ENCODE measurements at places on chromosomes 6 and 20.

DNA sequence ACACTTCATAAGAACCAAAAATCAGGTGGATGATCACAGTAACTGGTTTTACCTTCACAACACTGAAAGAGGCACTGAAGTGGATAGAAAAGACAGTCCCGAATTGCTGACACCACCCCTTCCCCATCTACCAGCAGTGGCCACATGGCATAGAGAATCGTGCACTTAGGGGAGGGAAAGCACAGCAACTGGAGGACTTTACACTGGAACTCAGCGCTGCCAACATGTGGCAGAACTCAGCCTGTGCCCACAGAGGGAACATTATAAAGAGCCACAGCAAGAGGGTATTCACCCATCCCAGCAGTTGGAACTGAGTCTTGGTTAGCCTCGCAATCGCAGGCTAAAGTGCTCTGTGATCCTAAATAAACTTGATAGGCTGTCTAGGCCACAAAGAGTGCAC, 6.5 kb upstream of the KIAA1586 start:
- DNase-seq: no peak

DNA sequence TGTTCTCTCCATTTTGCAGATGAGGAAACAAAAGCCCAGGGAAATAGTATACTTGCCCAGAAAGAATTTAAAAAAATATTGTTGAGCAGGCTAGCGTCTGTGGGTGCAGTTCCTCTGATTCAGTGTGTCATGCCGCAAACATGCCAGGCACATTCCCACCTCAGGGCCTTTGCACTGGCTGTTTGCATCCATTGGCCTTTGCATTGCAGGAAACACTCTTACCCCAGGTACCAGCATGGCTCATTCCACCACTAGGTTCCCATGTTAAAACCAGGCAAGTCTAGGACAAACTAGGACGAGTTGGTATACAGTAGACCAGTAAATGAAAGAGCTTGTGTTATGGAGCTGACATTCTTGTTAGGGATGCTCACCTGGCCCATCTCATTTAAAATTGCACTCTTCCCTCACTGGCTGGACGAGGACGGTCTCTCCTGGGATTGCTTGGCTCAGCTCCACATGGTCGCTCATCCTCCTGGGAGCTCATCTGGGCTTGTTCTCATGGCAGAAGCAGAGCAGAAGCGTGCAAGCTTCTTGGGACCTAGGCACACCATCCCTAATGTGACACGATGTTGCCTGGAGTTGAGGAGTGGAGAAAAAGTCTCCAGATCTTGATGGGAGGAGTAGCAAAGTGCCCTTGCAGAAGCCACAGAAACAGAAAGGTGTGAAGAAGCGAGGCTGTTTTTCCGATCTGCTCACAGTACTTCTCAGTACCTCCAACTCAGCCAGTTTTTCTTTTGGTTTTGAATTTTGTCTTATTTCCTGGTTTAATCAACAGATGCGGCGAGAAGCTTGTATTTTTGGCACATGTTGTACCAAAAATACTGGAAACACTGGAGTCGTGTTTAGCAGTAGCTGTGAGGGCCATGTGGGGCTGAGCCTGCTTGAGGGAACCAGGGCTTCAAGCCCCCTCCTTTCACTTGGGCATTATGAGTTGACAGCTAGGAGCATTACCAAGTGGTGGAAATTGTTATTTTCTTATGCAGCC, 13.9 kb downstream of the ZNF831 start:
- no peak for DNase-seq

GRCh38 chr6:36492092-36492491, 49.3 kb downstream of the KCTD20 start:
- DNase-seq: no peak

- no peak for DNase-seq
These were observed 214.4 kb downstream of the ALDH8A1 start for GRCh38 chr6:134735461-134735860.
